ENCODE measurements at places on chromosomes 1 and 21.

DNA sequence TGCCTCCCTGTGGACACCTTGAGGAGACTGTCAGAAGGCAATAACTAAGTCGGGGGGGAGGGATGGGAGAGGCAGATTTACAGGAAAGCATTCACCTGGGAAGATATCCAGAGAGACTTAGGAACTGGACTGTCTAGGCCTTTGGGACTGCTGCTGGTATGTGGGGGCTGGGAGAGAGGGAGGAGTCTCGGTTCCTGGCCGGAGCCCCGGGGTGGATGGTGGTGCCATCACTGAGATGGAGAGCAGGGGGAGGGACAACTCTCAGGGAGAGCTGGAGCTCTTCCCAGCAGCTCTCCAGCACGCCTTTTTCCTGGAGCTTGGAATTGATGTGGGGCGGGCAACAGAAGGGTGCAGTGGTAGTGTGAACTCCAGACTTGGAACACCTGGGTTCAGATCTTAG, 22.1 kb downstream of the PTPRF start:
- no peak for DNase-seq

DNA sequence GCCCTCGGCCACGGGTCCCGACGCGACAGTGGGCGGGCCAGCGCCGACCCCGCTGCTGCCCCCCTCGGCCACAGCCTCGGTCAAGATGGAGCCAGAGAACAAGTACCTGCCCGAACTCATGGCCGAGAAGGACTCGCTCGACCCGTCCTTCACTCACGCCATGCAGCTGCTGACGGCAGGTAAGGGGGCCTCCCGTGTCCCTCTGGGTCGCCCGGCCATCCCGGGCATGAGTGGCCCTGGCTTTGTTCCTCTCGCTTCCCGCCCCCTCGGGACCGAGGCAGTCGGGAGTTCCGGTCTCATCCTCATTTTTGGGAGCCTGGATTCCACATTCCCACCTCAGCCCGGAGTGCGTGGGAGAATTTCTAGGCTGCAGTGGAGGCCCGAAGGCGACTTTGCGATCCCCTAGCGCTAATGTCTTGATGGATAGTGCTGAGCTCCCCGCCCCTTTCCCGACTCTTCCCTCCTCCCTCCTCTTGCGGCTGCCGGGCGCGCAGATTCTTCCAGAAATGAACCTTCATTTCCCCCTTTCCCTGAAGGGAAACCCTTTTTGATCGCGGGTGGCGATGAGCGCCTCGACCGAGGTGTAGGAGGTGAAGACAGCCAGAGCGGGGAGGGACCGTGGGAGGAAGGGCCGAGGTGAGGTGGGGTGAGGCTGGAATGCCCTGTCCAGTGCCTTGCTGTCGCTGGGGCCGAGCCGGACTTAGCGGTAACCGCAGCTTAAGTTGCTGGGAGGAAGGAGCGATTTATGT, 705 bp downstream of the KHDRBS1 start:
- DNase-seq, result no peak

DNA sequence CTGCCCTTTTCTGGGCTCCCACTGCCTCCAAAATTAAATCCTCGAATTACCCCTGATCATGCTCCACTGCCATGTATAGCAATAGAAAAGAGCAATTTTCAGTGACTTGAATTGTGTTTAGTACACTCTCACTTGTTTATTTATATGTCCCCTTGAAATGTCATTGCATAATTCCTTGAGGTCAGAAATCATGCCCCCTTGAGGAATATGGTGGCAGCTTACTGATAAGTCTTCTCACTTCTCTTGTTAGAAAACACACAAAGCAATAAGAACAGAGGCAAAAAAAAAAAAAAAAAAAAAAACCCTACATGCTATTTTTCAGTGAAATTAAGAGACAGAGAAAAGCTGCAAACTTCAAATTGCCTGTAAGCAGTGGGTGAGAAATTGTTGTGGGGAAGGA, 37.5 kb downstream of the GPR88 start:
- no peak for DNase-seq

GRCh38 chr1:180933141-180933540, 20.4 kb downstream of the KIAA1614 start:
- DNase-seq, result no peak

DNA sequence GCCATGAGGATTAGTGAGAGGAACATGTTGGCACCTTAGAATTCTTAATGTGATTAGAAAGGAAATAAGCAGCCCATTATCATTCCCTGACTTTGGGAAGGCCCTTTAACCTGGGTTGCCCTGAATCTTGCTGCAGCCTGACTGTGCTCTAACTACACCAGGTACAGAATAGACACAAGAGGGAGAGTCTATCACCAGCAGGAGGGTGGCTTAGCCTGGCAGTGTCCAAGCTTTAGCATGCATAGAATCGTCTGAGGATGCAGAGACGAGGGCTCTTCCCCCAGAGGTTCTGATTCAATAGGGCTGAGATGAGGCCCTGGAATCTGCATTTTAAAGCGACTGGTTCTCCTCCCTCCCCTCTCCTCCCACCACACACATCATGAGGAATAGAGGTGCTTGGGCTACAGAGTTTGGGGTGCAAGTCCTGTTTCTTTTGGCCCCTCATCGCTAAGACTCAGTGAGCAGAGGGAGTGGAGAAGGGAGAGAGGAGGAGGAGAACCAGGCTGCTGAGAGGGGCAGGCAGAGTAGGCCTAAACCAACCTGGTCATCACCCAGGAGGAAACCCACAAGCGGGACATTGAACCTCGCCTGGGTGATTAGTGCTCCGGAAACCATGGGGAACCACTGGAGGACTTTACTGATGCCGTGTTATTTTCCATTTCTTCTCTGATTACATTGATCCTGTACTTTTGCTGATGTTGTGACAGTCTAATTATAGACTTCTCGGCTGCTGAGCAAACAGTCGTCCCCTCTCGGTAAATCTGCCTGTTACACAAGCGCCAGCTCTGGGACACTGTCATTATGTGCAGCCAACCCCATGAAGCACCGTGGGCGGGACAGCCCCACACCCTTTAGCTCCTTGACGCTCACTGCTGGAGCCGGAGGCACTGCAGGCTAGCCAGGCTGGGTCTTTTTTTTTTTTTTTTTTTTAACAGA, 6.3 kb upstream of the TENT5C start:
- DNase-seq, result no peak

GRCh38 chr1:153355445-153356071, 2.1 kb upstream of the S100A9 start:
- peak; percentile 10 for DNase-seq

GRCh38 chr1:67955591-67955990, 94.8 kb downstream of the DIRAS3 start:
- no peak for DNase-seq

- DNase-seq, result no peak
Measured at GRCh38 chr1:48693674-48694320, 82.9 kb downstream of the BEND5 start.

DNA sequence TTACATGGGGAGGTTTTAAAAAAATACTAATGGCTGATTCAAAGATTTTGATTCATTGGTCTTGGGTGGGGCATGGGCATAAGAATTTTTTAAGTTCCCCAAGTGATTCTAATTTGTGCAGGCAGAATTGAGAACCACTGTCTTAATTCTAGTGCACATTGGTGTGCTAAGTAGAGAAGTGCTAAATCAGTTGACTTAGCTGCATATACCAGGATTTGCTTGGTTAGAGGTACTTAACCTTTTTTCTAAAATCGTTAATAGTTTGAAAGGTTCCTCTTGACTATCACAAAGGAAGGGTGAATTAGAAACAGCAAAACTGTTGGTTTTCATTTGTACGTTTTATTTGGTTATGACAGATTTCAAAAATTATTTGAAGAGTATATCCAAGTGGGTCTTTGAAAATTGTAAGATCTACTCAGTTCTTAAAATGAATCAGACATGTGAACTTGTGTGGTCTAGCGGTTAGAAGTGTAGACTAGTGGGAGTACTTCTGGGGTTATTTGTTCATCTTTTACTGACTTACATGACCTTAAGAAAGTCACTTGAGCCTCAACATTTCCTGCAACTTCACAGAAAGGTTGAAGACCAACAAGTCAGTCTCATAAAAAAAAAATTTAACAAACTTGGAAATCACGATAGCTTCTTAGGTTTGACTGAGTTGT, 66.7 kb downstream of the RPAP2 start:
- no peak for DNase-seq

GRCh38 chr1:247228133-247228532, 27.7 kb upstream of the VN1R5 start:
- no peak for DNase-seq

- DNase-seq, result no peak
Measured at GRCh38 chr1:14103878-14104430, 404.0 kb downstream of the PRDM2 start.

DNA sequence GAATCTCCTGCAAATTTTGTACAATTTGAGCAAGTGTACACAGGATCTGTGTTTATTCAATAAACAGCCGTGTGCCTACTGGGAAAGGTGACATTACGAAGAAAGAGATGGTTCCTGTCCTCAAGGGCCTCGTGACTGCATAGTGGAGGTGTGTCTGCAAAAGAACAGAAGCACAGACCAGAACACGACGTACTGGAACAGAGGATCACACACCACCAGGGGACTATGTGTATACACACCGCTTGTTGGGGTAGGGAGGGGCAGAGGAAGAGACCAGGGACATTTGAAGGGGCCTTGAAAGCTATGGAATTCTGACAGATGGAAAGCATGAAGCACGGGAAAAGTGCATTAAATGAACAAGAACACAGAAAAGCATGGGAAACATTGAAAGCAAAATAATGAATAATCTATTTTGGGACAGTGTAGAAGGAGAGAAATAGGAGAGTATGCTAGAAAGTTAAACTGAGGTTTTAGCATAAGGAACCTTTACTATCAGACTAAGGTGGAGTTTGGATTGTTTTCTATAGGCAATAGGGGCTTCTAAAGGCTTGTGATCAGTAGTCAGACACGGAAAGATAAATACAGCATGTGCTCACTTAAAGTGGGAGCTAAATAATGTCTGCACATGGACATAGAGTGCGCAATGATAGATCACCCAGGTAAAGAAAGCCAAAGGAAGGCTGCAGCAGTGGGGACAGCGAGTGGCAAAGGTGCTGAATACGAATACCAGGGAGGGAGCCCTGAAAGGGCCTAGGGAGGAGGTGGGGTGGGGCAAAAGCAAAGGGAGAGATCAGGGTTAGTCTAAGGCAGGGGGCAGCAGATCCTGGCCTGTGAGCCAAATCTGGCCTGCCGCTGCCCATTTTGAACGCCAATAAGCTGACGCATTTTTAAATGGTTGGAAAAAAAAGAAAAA, 11.0 kb downstream of the JAK1 start:
- DNase-seq, result no peak

- DNase-seq, result no peak
Measured at GRCh38 chr1:77239311-77239710, 20.1 kb upstream of the PIGK start.

DNA sequence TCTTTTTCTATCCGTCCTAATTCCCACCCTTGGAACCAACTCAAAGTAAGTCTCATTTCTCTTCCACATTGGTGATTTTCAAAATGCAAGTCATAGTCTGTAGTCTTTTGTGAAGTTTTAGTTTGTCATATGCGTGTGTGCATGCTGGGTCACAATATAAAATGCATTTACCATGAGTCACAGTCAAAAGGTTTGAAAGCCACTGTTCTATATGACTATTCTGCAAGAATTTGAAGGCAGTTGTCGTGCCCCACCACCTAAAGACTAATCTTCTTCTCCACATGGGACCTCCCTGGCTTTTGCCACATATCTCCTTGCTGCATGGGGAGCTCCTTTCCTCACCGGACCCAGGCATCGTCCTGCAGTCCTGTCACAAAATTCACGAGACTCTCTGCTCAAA, 1.6 kb downstream of the STPG1 start:
- no peak for DNase-seq

GRCh38 chr1:168134132-168134531, 2.6 kb downstream of the GPR161 start:
- no peak for DNase-seq

GRCh38 chr1:235595079-235595478, 54.5 kb downstream of the GNG4 start:
- DNase-seq, result no peak

GRCh38 chr1:180155182-180155682, 563 bp downstream of the QSOX1 start:
- no peak for DNase-seq

- DNase-seq, result no peak
Measured at GRCh38 chr1:246435421-246436041, 71.5 kb downstream of the SMYD3 start.

- no peak for DNase-seq
Measured at GRCh38 chr1:229430761-229431283, 3.1 kb downstream of the ACTA1 start.

DNA sequence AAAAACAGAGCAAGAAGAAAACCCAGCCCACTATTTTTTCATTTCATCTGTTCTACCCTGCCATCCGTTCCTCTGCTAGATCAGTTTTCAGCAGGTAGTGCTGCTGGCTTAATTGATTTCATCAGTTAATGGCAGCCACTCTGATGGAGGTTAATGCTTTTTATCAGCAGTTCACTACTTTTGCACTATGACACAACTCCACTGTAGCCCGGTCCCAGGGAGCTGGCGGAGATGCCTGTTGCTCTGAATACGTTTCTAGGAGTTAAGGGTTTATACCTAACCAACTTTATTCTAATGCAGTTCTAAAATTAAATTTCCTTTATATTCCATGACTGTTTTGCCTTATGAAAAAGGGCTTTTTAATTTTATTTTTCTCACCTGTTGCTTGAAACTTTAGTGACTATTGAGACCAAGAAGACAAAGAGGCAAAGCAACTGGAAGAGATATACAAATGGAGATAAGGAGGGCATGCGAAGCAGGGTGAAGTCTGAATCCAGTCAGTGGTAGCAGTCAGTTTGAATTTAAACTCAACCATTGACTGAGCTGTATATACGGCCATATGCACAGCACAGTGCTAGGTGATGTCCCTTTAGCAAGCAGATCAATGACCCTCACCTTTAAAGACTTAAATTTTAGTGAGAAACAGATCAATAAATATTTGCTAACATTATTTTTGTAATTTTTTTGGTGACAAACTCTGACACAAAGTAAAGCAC, 477.9 kb downstream of the LMO4 start:
- DNase-seq, result no peak

DNA sequence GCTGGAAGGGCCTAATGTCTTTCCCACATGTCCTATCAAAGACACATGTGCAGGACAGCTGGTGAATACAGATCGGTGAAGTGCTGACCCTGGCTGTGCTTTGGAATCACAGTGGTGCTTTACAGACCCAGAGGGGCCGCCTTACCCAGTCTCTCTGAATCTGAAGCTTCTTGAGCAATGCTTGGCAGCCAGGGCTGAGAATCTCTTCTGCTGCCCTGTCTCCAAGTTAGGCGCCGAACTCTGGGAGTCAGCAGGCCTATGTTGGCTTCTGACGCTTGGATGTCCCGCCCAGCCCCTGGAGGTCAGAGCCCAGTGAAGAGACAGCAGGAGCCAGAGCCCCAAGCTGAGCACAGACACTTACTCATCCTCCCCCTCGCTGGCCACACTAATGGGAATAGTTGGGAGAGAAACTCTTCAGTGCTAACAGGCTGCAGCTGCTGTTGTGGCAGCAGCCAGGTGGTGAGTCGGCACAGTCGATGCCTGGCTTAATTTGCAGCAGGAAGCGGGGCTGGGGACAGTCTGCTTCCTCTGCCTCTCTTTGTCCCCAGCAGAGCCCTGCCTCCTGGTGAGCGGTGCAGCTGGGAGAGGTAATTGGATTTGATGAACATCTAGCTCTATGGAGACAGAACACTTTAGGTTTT, 68.1 kb downstream of the URB2 start:
- DNase-seq, result peak; percentile 14

- no peak for DNase-seq
Measured at GRCh38 chr21:42518626-42519025, 5.0 kb downstream of the SLC37A1 start.

- no peak for DNase-seq
Measured at GRCh38 chr1:209157546-209158249, 425.8 kb upstream of the CAMK1G start.
